ENCODE measurements at places on chromosomes 4 and X.

- no peak for DNase-seq
Measured at GRCh38 chr4:85488416-85488815, 13.5 kb downstream of the ARHGAP24 start.

GRCh38 chrX:12906046-12906761 is at the start of gene TLR8:
Gene TLR8, plus strand, starts transcription at chrX:12906620. Its CDS starts 87 bp downstream, at chrX:12906707.
- no peak for DNase-seq

DNA sequence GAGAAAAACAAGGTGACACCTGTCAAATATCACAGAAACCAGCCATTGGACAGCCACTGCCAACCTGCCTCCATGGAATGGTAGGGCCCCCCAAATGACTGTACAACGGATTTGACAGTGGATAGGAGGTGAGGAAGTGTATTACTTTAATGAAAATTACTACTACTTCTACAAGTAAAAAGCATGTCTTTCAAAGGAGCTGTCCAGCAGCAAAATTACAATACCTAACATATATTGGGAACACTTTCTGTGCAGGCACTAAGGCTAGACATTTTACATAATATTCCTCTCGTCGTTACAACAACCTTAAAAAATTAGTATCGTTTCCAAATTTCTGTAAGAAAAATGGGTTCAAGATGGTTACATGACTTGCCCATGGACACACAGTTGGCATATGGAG is 14.9 kb downstream of the PPP3CA start:
- DNase-seq: no peak

- DNase-seq: no peak
Measured at GRCh38 chr4:17010426-17011087, 112.1 kb upstream of the LDB2 start.

- DNase-seq: no peak
Measured at GRCh38 chrX:37816766-37817165, 30.6 kb downstream of the DYNLT3 start.

Measured in cerebellar nuclear complex (tissue), 1 donor.